ENCODE measurements at places on chromosomes 5 and 9.
A peak's percentile ranks its signal among the peaks of the same experiment; 100 is the strongest.

DNA sequence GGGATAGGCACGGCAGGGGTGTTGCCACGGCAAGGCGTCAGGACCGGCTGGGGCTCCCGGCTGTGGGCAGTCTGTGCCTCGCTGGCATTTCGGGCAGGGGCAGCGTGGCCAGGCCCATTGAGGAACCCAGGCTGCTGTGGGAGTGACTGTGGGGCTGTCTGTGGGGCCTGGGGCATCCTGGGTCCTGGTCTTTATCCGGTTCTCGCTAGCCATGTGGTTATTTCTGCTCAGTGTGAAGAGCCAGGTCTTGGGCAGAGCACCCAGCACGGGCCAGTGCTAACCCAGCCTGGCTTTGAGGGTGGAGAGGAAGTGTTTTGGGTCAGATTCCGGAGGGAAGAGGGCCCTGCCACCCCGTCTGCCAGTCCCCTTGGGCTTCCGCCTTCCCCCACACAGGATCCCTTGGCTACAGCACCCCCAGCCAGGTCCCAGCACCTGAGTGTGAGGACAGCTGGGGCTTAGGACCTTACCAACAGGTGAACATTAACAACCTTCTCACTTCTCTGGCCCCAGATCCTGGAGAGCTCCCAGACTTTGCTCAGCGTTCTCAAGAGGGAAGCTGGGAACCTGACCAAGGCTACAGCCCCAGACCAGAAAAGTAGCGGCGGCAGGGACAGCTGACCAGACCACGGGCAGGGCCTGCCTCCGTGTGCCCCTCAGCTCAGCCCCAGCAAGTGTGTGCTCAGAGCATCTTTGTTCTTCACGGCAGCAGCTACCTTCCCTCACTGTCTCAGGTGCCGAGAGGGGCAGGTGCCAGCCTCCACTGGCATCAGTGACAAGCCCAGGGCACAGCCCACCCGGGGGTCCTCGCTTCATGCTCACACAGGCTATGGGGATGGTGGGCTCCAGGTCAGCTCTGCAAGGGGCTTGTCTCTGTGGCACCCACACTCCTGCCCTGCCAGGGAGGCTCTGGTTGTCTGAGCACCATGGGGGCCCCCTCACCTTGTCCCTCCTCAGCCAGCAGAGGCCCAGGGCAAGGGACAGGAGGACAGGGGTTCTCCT is 1.1 kb downstream of the SSNA1 start:
- DNase-seq: no peak

- DNase-seq: peak; percentile 2
These were observed 38.6 kb upstream of the SLC6A19 start for GRCh38 chr5:1162751-1163150.

- no peak for DNase-seq
These were observed 182.3 kb downstream of the C9orf152 start for GRCh38 chr9:110025551-110026170.

GRCh38 chr9:16370647-16371046 is 499.8 kb downstream of the BNC2 start:
- DNase-seq: no peak

DNA sequence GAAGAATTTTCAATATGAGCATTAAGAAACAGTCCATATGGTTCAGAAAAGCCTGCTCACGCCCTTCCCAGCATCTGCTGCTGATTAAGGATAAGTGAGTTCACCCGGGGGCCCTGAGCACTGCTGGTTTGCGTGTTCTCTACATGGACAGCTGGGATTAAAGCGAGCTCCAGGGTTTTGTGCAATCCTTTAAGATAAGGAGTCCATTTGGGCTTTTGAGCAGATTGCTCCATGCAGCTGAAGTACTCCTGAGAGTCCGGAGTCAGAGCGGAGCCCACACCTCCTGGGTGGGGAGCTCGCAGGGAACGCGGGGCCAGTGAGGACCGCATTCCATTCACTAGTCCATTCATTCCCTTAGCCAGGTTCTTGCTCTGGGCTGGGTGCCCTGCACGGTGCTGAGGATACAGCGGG is 149.3 kb upstream of the COL5A1 start:
- DNase-seq: no peak

DNA sequence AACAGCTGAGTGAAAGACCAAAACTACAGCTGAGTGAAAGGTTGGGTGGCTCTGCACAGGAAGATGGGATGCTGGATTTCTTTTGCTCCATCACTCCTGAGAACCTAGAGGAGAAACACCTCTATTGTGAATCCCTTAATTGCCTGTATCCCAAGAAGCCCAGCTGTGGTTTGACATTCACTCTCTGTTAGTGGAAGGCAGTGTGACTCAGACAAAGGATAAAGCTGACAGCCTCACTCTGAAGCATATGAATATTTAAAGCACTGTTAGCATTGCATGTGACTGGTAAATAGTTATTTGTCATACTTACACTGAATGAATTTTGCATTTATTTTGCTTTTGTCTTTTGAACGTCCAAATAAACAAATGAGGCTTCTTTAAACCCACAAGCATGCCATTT is 367.1 kb upstream of the RIOK2 start:
- no peak for DNase-seq
